Left cardiac atrium (tissue), 4 donors: ENCODE measurements at places on chromosomes 5 and 9.

DNA sequence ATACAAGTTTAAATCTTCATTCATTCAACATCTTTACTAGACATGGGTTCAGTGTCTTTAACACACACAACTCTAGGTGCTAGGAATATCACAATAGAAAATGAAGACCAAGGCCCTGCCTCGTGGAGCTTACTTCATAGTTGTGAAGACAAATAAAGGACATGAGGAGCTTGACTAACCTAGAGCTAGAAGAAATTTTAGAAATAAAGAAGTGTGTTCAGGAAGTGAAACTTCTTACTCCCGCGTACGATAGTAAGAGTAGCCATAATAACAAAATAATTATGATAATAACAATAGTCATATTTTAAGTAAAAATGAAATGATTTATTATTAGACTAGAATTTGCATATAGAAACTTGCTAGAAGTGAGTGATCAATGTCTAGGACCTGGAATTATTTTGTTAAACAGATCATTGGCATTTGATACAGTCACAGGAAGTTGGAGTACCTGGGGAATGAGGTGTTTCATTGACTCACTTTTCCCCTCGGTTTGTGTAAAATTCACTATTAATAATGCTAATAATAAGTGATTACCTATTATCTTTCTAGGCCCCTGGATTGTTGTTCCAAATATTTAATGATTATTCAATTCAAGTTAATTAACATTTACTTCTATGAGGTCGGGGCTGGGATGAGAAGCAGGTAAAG, 331.3 kb downstream of the NSG2 start:
- no peak for DNase-seq

DNA sequence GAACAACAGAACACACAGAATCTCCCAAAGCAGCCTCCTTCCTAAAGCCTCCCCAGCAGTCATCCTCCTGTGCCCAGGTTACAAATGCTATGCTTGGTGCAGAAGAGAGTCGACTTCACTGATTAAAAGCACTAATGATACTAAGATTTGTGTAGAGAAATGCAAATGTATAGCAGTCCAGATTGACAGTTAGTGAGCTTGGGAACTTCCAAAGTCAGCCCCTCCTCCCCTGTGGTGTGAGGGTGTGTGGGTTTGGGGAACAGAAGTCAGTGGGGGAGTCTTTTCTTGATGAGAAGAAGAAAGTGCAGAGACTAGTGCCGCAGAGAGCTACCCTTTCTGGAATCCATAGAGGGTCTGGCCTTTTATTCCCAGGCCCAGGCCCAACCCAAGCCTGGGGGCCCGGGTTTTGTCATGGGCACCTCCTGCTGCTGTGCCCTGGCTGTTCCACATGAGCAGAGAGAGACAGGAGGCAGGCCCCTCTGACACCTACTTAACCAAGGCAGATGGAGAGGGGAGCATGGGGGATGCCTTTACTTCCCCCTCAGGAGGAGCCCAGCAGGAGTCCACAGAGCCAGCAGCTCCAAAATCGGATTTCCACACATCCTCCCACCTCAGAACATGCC, 173.3 kb downstream of the DENND1A start:
- DNase-seq, result no peak

GRCh38 chr5:137649228-137649935, 86.5 kb downstream of the KLHL3 start:
- DNase-seq, result no peak

DNA sequence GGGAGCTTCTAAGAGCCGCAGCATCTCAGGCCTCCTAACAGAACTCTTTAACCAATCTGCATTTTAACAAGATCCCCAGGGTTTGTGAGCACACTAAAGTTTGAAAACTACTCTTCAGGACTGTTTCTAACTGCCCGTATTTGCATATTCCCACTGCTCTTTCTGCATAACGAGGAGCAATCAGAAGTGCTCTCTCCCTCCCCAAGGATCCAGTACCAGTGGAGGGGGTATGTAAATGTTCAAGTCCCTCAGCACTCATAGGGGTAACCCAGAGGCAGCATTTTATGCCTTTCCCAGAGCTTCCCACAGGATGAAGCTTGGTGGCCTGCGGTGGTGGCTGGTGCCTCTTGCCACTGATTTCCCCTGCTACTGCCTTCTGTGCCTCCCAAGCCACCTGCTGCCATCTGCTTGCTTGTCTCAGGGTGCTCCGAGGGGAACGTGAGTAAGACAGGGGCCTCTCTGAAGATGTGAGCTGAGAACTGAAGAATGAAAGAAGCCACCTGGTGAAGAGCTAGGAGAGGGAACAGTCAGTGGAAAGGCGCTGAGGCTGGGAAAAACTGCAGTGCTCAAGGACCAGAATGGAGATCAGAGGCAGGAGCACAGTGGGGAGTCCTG, 30.0 kb upstream of the PPP1R2B start:
- no peak for DNase-seq

DNA sequence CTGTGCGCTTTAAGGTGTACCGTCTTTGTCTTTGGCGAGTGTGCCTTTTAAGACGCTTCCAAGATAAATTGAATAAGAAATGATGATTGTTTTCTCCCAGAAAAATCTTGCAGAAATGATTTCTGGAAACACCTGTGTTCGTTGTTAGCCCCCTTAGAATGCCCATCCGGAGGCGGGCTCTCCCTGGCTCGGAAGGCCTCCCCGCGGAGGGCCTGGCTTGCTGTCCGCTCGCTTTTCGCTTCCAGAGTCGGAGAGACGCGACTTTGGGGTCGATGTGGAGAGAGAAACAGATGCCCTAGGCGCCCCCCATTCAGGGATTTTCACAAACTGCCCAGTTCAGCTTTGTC, 23.9 kb downstream of the LECT2 start:
- no peak for DNase-seq

GRCh38 chr5:125521289-125521688, 774.9 kb upstream of the ZNF608 start:
- no peak for DNase-seq

GRCh38 chr5:113612060-113612496, 98.6 kb downstream of the YTHDC2 start:
- DNase-seq, result no peak

DNA sequence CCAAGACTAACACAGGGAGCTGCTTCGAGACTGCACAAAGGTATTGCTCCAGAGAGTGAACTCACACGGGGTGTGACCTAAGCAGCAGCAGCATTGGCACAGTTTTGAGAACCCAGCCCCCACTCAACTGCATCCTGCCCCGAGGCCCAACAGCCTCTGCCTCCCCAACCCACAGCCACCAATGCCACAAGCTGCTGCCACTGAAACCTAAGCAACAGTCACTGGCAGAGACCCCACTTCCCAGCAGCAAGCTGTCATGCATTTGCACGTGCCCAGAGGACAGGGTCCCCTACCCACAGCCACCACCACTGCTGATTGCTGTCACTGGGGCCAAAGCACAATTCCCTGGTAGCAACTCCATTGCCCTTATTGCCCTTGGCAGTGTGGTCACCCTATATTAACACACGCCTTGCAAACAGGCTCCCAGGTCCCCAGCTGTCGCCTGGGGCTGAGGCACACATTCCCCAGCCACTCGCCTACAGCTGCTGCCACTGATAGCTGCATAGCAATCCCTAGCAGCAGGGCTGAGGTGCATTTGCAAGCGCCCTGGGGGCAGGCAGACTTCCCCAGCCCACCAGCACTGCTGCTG, 141.0 kb downstream of the AGTPBP1 start:
- DNase-seq, result no peak
